NCI-H774 (cell line): ENCODE measurements at places on chromosomes 4 and X.

GRCh38 chr4:61994036-61994435 is 793.9 kb downstream of the ADGRL3 start:
- no peak for DNase-seq

DNA sequence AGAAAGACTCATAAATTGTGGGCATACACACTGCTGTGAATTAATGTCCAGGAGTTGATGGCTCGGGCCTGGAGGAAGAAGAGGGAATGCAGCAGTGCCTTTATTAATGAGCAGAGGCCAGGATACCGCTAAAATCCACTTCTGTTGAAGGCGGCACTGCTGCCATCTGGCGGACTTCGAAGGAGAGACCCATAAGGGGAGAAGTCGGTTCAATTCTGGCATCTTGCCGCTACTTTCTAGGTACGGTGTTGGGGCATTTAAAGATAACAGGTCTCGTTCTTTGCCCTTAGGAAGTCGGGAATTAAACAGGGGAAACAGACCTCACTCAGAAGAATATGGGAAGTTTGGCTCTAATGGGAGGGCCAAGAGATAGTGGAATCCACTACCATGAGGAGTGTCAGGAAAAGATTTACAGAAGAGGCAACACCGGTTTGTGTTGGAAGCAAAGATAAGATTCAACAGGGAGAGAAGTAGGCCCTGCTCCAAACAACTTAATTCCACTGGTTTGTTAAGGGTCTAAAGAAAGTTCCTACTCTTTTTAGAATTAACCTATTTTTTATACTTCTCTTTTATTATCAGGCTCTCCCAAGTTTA is 133.6 kb upstream of the GIMD1 start:
- peak; percentile 9 for DNase-seq

DNA sequence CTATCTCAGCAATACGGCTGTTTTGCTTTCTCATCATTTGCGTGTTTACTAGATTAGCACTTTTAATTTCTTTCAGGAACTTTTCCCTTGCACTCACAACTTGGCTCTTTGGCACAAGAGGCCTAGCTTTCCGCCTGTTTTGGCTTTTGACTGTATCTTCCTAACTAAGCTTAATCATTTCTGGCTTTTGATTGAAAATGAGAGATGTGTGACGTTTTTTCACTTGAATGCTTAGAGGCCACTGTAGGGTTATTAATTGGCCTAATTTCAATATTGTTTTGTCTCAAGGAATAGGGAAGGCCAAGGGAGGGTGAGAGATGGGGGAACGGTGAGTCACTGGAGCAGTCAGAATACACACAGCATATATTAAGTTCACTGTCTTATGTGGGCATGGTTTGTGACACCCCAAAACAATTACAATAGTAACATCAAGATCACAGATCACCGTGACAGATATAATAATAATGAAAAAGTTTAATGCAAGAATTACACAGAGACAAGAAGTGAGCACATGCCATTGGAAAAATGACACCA is 27.3 kb downstream of the MND1 start:
- no peak for DNase-seq

- no peak for DNase-seq
Observed at GRCh38 chr4:185036842-185037241, 18.6 kb downstream of the HELT start.

- DNase-seq, result no peak
Observed at GRCh38 chr4:56723201-56723605, 42.1 kb upstream of the HOPX start.

DNA sequence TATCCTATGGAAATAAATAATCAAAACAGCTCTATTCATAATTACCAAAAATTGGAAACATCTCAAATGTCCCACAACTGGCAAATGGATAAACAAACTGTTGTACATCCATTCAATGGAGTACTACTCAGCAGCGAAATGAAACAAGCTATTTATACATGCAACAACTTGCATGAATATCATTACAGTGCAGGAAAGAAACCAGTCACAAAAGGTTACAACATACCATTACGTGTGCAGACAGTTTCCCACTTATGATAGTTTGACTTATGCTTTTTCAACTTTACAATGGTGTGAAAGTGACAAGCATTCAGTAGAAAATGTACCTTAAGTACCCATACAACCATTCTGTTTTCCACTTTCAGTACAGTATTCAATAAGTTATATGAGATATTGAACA is 82.3 kb downstream of the NEK1 start:
- DNase-seq, result no peak

DNA sequence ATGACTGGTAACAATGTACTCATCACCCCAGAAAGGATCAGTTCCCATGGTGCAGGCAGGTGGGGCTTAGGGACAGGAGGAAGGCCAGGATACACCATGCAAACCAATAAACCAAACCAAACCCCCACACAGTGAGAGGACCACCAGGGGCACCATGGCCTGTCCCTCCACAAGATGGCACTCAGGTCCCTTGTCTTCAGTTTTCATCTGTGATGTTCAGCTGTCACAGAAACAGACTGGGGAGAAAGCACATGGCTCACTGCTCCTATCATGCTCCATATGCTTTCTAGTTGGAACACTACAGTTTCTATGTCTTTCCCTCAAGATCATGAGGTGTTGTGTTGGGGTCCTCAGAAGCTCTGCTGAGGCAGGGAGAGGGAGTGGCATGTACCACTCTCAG is 10.1 kb downstream of the HS3ST1 start:
- no peak for DNase-seq

DNA sequence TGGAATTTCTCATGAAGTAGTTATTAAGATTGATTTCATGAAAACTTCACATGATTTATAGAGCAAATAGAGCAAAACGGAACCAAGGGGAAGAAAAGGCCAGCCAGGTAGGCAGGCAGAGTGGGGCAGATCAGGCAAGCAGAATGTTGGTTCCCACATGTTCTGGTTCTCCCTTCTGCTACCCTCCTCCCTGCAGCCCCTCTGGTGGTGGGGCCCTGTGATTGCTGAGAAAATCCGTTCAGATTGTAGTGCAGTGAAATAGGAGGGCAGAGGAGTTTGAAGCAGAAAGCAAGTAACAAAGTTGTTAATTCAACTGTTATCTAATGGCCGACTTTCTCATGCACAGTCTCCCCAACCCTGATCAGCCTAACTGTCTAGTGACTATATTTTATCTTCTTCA is 185.3 kb downstream of the MID1IP1 start:
- DNase-seq, result no peak

DNA sequence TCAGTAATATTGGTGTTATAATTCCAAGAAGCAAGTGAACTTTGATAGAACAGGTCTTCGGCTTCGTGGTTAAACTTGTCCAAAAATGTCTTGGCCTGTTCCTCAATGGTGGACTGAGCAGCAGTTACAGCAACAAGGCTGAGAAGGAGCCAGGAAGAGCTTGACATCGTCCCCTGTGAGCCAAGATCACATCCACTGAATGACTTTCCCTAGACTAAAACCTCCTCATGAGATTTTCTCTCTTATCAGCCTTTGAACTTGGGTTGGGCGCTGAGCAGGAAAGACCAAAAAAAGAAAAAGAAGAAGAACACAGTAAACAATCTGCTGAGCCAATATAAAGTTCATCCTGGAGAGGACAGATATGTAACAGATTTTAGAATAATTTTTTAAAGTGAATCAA is at the start of gene ACE2:
Gene ACE2, minus strand, starts transcription at position 216 of the 400 bp plus-strand sequence. Its CDS starts 49 bp downstream, at position 167.
- DNase-seq, result no peak

GRCh38 chrX:134443461-134443860 is 16.5 kb upstream of the HPRT1 start:
- DNase-seq, result no peak

DNA sequence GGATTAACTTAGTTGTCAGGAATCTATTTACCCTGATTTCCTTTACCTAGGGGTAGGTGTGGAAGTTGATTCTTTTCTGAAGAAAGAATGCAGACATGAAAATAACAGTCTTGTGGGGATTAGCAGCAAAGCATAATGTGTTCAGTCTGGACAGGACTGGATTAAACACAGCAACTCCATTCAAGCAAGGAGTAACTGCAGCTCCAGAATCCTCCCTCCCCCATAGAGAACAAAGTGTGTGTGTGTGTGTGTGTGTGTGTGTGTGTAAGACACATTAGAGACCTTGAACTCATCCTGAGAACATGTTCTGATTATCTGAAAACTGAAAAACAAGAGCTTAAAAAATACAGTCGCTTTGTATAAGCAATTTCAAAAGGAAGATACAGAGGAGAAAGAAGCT is 9.3 kb downstream of the C4orf54 start:
- DNase-seq, result no peak

- peak; percentile 67 for DNase-seq
Observed at GRCh38 chrX:125203737-125204578, 115.7 kb upstream of the TEX13C start.

DNA sequence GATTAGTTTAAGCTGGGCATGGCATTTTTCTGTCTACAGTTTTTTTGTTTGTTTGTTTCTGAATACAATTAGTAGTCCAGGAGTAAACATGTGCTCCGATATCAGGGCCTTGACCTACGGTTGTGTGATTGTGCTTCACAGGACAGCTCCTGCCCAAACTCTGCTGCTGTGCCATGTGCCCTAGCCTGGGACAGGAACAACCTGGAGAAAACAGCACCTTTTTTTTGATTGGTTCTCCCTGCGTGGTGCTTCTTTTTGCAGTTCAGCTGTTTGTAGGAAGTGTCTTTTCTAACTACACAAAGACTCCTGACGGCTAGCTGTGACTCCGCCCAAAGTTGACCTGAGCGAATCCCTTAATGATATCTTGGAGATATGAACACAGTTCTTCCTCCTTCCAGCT is 158.8 kb downstream of the ATP10D start:
- DNase-seq, result no peak

DNA sequence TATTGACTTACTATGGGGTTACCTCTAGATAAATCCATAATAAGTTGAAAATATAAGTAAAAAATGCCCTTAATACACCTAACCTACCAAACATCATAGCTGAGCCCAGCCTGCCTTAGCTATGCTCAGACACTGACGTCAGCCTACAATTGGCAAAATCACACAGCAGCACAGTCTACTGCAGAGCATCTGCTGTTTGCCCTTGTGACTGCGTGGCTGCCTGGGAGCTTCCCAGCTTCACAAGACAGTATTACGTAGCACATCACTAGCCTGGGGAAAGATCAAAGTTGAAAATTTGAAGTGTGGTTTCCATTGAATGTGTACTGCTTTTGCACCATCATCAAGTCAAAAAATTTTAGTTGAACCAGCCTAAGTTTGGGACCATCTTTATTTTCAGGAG is 8.8 kb downstream of the HTT-AS start:
- DNase-seq, result no peak

- no peak for DNase-seq
Observed at GRCh38 chr4:60926624-60927023, 273.5 kb upstream of the ADGRL3 start.

GRCh38 chr4:80454040-80454439 is 118.5 kb downstream of the CFAP299 start:
- DNase-seq, result no peak

DNA sequence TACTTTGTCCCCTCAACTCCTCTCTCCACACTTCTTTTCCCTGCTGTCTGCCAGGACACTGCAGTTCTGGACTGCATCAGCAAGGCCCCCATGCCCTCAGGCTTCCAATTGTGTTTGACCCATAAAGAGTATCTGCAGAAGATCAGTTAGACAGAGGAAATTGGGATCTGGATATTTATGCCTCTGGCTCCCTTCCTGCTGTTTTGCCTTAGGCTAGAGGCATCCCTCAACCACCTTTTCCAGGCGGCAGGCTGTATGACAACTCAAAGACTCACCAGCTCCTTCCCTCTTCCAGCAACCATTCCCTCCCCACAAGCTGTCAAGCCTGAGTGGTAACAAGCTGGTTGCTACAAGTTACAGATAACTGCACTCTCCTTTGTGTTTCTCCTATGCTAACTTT is 66.4 kb upstream of the NDP start:
- no peak for DNase-seq

- DNase-seq, result peak; percentile 8
Observed at GRCh38 chr4:8009710-8010511, 70.2 kb upstream of the AFAP1 start.
